ENCODE measurements at places on chromosomes 11 and 22.
A peak's percentile ranks its signal among the peaks of the same experiment; 100 is the strongest.

- no peak for DNase-seq
These were observed 60.4 kb upstream of the UBASH3B start for GRCh38 chr11:122594986-122595645.

DNA sequence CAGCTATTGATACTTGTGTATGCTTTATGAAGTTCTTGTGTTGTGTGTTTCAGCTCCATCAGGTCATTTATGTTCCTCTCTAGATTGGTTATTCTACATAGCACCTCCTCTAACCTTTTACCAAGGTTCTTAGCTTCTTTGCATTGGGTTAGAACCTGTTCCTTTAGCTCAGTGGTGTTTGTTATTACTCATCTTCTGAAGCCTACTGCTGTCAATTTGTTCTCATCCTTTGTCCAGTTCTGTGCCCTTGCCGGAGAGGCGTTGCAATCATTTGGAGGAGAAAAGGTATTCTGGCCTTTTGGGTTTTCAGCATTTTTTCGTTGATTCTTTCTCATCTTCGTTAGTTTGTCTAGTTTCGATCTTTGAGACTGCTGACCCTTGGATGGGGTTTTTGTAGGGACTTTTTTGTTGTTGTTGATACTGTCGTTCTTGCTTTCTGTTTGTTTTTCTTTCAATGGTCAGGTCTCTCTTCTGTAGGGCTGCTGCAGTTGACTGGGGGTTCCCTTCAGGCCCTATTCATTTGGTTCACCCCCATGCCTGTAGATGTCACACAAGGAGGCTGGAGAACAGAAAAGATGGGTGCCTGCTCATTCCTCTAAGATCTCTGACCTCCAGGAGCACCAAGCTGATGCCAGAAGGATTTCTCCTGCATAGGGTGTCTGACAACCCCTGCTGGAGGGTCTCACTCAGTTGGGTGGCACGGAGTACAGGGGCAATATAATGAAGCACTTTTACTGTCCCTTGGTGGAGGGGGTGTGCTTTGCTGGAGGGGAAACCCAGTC lies 35.9 kb upstream of the MUC15 start:
- no peak for DNase-seq

GRCh38 chr11:11346303-11346702 lies 6.7 kb downstream of the CSNK2A3 start:
- DNase-seq, result no peak

DNA sequence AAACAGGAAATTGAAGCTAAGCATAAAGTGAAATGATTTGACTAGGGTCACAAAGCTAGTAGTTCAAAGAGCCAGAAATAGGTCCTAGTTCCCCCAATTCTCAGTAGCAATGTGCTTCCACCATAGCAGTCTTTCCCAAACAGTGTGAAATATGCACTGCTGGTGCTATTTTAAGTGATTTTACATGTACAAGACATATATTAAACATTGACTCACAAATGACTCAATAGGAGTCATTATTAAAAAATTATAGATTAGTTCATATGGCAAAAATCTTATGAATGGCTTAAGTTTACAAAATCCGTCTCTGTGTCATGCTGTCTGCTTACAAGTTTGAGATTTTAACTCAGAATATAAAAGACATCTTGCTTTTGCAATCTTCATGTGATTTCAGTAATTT lies 21.4 kb downstream of the KIF18A start:
- DNase-seq, result peak; percentile 23

DNA sequence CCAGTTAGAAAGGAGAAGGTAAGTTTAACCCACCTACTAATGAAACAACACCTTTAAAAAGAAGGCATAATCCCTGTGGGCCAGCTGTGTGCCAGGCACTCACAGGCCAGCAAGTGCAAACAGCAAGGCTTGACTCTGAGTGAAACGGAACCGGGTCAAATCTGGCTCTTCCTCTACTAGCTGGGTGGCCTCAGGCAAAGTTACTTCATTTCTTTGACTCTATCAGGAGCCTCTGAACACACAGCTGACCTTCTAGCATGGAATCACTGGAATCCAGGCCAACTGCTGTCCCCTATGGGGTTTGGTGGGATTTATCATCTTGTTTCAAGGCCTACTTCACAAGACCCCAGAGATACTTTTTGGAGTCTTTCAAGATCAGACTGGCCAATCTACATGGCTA lies 3.3 kb downstream of the RAB38 start:
- DNase-seq, result no peak

- DNase-seq, result peak; percentile 83
These were observed 5.2 kb upstream of the OAF start for GRCh38 chr11:120205596-120206161.

- no peak for DNase-seq
These were observed 456 bp upstream of the SPI1 start for GRCh38 chr11:47378836-47379170.

DNA sequence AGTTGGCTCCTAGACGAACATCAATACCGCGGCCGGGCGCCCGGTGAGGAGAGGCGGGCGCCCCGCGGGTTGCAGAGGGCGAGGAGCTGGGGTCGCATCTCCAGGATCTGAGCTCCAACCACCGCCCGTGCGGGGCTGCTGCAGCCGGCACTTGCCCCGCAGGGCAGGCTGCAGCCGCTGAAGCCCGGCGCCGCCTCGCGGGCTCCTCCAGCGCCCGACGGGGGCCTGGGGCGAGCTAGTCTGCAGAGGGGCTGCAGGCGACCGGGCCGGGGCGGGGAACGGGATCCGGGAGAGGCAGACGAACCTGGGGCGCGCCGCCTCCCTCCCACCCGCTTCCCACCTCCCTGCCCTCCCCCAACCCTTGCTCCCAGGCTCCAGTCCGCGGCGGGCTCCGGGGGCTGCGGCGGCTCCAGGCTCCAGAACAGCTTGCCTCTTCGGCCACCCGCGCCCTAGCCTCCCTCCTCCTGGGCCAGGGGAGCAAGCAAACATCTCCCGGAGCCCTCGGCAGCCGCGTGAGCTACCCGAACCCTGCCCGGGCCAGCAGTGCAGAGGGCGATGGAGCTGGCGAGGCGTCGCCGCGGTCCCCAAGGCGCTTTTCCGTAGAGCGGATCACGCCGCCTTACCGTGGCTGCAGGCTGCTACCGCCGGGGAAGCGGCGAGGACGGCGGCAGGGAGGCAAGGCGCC lies 802 bp downstream of the TENM4 start:
- DNase-seq, result no peak

DNA sequence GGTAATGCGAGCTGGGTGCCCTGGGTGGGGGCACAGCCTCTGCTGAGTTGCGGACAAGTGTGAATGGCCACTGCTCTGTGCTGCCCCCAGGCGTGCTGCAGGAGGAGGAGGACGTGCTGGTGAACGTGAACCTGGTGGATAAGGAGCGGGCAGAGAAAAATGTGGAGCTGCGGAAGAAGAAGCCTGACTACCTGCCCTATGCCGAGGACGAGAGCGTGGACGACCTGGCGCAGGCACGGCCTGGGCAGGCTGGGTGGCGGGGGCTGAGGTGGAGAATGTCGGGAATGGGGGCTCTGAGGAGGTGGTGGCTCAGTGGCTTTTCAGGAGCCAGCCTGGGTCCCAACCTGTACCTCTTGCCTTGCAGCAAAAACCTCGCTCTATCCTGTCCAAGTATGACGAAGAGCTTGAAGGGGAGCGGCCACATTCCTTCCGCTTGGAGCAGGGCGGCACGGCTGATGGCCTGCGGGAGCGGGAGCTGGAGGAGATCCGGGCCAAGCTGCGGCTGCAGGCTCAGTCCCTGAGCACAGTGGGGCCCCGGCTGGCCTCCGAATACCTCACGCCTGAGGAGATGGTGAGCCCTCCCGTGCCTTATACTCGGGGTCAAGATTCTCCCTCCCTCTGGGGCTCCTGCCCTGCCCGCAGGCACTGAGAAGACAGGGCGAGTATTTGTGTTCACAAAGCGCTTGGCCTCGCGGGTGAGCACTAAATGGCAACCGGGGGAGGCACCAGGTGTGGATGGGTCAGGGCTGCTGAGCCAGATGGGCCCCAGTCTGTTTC lies 4.6 kb downstream of the SART1 start:
- no peak for DNase-seq

DNA sequence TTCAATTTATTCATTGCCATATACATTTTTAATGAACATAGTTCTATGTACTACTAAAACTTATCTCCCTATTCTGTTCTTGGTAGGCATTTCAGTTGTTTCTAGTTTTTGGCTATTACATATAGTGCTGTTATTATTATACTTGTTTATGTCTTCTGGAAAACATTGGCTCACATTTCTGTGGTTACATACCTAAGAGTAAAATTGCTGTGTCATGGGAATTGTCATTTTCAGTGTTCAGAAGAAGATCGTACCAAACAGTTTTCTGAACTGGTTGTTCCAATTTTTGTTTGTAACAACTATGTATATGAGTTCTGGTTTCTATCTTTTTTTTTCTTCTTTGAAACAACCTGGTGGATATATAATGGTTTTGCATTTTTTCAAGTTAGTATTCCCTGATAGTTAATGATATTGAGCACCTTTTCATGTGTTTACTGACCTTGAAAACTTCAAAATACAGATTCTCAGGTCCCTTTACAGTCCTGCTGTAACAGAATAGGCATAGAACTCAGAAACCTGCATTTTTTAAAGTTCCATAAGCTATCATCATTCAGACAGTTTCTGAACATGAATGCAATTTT lies 230.7 kb downstream of the JRKL start:
- DNase-seq, result no peak

DNA sequence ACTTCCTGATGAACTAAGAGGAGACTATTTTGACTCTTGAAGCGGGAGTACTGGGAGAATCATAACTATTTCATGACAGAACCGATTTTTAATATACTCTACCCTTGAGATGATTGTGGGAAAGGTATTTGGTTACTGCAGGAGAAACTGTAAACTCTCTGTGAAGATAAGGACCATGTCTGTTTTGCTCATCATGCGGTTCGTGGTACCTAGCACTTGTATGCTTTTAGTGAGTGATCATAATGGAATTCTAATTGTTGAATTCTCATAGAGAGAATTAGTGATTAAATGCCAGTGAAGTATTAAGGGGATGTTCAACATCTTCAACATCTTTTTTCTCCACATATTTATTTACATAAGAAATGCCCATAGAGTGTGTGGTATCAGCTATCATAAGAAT lies 11.4 kb downstream of the AASDHPPT start:
- peak; percentile 22 for DNase-seq

GRCh38 chr11:102783016-102783415 lies 2.6 kb upstream of the MMP10 start:
- no peak for DNase-seq
